ENCODE measurements at places on chromosomes 3 and 15. TPM values are rescaled to one million over a fixed set of nuclear protein-coding genes. Genes with fewer than 3 reads are reported as not detected.

- no peak for DNase-seq
Measured at GRCh38 chr3:16520970-16521881, 7.7 kb upstream of the RFTN1 start.

DNA sequence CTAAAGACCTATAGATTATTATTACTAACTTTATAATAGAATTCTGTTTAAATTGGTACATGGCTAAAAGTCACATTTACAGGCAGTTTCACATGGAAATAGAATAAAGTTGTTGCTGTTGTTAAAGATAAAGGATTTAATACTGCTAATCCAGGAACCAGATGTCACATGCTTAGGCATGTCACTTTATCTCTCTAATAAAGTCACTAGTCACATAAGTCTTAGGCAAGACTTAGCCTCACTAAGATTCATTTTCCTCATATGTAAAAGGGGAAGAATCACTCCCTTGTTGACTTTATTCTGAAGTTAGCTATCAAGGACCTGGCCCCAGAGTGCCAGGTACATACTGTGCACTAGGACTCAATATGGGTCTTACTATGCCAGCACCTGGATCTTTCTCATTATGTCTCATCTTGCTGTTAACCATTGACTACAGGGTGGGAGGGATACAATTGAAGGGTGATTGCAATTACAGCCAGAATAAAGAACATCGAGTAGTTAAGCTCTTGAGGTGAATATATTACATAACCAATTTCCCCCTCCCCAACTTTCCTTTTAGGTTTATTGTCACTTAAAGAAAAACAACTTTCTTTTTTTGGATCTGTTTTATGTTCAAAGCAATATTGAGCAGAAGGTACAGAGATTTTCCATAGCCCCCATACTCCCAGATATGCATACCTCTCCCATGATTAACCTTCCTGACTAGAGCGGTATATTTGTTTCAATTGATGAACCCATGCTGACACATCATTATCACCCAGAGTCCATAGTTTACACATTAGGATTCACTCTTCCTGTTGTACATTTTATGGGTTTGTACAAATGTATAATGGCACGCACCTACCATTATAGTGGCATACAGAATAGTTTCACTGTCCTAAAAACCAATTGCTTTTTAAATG is 36.6 kb downstream of the LNP1 start:
- DNase-seq: no peak

DNA sequence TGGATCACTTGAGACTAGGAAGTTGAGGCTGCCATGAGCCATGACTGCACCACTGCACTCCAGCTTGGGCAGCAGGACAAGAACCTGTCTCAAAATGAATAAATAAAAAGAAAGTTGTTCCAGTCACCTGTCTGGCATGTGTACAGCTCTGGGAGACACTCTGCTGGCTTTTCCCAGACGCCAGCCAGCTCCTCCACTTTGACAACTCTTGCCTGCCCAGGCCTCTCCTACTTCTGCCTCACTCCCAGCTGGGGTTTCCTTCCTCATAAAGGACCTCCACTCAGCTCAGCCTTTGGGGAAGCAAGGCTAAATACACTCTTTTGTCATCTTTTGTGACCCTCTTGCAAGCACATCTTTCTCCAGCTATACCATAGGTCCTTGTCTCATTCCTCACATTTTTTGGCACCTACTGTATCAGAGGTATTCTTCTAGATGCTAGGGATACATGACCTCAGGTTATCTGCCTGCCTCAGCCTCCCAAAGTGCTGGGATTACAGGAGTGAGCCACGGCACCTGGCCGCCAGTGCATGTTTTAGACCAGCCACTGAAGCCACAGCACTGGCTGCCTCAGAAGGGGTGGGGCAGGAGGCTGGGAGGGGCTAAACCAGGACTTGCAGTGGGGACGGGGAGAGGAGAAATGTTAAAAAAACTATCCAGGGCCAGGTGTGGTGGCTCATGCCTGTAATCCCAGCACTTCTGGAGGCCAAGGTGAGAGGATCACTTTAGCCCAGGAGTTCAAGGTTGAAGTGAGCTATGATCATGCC is 10.0 kb upstream of the ELP6 start:
- no peak for DNase-seq

- DNase-seq: no peak
Measured at GRCh38 chr3:115239717-115240116, 92.6 kb upstream of the ZBTB20 start.

TRIM42 gene
- not detected for polyA plus RNA-seq

DNA sequence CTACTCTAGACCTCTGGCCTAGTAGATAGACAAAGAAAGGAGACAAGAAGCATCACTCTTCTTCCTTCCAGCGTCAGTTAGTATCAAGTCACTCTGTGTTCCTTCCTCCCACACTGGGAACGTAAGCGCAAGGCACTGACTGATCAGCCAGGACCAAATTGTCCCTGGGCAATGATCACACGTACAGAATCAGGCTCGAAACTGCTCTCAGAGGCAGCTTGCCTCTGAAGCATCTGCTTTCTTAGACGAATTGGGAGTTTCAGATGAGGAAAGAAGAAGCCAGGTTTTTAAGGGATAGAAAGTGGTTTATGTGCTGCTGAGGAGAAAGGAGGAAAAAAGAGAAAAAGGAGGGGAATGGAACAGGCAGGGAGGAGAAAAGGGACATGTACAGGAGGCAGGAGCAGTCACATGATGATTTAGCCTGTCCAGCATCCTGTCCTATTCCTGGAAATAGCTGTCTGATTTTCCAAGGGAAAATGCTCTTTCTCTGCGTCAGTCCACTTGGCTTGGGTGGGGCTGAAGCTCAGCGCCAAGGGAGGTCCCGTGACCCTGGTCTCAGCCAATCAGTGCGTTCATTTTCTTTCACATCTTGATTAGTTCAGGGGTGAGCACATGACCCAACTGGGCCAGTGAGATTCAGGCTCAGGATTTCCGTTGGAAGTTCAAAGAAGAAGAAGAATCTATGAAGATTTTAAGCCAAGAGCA is 102.0 kb upstream of the PRICKLE2 start:
- DNase-seq: no peak

PLCB2 gene
- 6.7 TPM for polyA plus RNA-seq

DNA sequence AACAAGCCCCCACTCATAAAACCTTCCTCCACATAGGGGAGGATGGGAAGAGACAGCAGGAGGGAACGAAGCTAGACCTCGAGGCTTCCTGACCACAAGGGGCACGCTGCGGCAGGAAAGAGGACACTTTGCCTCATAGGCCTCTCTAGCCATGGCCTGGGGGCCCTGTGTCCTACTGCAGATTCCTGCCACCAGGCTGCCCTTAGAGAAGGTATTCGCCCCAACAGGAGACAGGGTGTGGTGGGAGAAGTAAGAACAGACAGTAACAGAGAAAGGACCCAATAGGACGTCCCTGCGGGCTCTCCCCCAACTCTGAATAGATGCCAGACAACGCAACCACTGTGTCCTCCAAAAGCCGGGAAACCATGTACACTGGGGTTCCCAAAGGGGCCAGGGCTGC is 36.8 kb downstream of the ADCY5 start:
- DNase-seq: no peak

FRMD4B gene
- polyA plus RNA-seq: 47.5 TPM

DNA sequence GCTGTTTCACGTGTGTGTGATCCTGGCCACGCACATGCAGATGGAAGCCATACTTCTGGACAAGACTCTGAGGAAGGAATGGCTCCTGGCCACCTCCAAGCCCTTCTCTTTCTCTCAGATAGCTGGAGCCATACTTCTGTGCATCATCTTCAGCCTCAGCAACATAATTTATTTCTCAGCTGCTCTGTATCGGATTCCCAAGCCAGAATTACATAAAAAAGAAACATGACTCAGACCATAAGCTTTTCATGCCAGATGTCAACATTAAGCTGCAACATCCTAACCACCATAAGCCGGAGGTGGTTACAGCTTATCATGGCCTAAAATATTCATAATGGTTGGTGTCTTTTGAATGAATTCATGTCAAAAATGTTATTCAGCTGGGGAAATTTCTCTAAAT is 10.6 kb upstream of the KIF23 start:
- no peak for DNase-seq

GOLGA8H gene
- polyA plus RNA-seq: 0.58 TPM

GRCh38 chr3:52306978-52307377 is 9.1 kb upstream of the DNAH1 start:
- DNase-seq: no peak

- no peak for DNase-seq
Measured at GRCh38 chr3:1091286-1091685, 1.5 kb upstream of the CNTN6 start.

ACKR2 gene
- 1.8 TPM for polyA plus RNA-seq

- DNase-seq: no peak
Measured at GRCh38 chr3:145951441-145951840, 209.5 kb downstream of the PLOD2 start.

LPCAT4 gene
- 31.0 TPM for polyA plus RNA-seq

DNA sequence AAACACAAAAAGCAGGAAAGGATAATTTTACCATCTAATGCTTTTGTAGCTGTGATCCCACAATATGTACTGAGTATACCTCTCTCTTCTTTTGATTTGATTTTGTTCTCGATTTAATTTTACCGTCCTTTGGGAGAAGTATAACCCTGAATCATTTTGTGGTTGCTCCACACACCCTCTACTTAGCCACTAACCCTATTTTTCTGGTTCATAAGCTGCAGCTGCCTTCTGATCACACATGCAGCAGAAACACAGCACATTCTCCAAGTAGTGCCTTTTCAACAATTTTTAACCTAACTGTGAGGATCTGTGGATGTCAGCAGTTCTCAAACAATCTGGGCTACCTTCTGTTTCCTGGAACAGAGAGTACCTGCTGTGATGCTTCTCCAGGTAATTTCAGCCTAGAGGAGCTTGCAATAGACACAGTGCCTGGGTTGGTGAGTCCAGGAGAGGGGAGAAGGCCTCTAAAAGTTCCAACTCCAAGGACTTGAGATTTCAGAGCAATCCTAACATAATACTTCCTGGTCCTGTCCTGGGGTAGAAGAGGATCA is 40.3 kb downstream of the HGD start:
- no peak for DNase-seq

DNA sequence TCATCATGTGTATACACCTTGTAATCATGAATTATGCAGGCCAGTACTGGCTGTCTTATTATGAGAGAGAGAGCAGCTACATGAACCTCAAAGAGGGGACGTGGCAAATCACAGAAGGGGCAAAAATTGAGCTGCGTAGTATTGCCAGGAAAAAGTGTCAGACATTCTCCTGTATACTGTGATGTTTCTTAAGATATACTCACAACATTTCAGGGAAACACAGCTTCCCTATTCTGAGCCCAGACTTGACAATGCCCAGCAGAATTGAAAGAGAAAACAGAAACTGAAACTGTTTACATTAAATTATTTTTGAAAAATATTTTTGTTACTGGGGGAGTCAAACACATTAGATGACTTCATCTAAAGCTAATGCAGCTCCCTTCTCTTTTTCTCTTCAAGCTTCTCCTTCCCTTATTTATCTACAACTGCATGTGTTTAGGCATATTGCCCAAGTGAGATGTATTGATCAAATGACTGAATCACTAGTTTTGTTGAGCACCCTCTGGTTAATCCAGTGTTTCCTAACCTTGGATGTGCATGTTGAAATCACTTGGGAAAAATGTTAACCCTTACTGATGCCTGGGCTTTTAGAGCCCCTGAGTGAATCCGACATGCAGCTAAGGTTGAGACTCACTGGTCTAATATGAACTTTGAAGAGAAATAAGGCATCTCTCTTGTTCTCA is 39.5 kb downstream of the CADPS start:
- DNase-seq: no peak

DNA sequence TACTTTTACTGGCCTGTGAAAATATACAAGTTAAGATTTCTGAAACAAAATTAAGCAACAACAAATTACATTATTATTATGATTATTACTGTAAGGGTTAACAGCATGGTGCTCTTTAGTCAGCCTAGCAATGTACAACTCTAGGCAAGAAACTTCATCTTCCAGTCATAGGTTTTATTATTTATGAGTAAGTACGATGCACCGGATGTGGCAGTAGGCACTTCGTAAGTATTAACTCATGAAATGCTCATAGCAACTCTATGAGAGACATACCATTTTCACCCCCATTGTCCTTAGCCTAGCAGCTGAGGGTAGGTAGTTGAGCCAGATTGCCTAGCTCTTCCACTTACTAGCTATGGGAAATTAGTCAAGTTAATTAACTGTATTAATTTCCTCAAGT is 68.0 kb upstream of the PTPRG start:
- DNase-seq: no peak

DNA sequence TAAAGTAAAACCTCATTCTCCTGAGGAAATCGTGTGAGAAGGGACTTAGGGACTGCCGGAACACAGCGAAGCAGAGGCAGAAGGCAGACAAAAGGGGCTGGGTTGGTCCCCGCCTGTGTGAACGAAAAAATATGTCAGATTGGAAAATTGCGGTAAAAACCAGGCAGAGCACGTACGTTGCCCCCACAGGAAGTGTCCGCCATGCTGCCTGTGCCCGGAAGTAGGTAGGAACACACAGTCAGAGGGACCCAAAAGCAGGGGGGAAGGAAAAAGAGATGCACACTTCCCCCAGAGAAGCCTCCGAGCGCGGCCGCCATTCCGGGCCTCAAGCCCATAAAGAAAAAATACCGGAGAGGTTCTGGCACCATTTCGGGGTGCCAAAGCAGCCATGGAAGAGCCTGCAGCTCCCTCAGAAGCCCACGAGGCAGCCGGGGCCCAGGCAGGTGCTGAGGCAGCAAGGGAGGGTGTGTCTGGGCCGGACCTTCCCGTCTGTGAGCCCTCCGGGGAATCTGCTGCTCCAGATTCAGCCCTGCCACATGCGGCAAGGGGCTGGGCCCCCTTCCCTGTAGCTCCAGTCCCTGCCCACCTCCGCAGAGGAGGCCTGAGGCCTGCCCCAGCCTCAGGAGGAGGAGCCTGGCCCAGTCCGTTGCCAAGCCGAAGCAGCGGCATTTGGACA is at the start of gene MKRN3:
Gene MKRN3 (plus strand): TSS at position 280 of the 676 bp plus-strand sequence. CDS start 109 bp downstream, at position 389.
- DNase-seq: no peak

CCDC80 gene
- polyA plus RNA-seq: 89.1 TPM

GPR171 gene
- polyA plus RNA-seq: not detected

DNA sequence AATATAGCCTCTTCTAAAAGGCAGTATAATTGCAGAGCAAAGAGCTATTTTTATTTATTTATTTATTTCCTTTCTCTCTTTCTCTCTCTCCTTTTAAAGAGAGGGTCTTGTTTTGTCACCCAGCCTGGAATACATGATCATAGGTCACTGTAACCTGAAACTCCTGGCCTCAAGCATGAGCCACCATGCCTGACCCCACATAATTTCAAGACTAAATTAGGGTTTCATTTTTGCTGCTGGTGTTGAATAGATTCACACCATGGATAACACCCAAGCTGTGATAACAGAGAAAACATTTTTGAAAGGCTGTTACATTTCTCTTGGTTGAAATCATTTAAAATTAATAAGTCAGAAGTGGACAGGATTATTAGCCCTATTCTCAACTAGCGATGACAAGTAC is 131.6 kb downstream of the LEKR1 start:
- no peak for DNase-seq

DNA sequence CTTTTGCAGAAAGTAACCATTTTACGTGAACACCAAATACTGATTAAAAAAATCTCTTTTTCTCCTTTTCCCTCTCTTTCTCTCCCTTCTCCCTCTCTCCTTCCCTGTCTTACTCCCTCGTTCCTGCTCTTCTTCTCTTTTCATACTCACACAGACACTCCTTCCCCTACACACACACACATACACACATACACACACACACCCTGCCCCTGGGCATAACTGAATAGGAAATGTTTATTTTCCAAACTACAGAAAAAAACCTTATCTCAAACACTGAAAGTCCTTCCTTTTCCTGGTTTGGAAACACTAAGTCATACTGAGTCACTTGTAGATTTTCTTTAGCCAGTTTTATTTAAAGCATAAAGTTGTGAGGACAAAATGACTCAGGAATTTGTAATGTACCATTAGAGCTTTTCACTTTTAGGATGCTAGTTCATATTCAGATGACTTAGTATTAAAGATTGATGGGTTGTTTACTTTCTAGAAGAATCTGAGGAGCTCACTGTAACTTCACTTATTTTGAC is 62.4 kb downstream of the MBNL1 start:
- DNase-seq: no peak
